ENCODE measurements at places on chromosomes 1 and 21.
A peak's percentile ranks its signal among the peaks of the same experiment; 100 is the strongest.

GRCh38 chr1:204278251-204278650, 64.5 kb upstream of the GOLT1A start:
- peak; percentile 58 for DNase-seq

GRCh38 chr1:13548281-13548680, 34.5 kb upstream of the LRRC38 start:
- no peak for DNase-seq

DNA sequence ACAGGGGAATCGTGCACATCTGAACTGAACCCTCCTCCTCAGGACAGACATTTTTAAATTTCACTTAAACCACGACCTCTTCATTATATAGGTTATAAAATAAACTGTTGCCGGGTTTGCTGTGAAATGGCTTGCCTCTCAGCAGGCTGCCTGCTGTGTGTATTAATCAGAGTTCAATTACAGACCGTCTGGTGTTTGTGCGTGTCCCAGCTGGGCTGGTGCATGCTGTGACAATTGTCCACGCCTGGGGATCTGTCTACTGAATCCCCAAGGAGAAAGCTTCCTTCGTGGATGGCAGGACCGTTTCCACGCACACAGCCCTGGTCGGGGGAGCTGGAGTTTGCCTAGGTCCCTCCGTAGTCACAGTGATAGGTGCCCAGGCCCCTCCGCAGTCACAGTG, 13.4 kb upstream of the AGPAT3 start:
- no peak for DNase-seq

DNA sequence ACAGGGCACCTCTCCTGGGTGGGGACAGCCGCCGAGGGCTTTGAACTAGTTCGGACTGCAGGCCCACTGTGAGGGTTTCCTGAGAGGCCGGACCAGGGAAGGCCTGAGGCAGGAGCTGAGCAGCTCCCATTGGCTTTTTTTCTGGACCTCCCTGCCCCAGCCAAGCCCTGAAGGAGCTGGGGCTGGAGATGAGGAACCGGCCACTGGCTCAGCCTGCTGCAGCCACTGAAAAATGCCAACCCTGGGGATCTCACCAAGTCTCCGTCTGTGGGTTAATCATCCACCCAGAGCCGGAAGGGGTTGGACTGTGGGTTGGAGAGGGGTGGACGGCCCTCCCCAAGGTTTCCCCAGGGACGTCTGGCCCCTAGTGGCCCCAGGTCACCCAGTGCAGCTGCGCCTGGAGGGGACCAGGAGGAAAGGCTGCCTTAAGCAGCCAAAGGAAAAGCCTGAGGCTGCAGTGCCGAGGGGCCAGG, 2.5 kb downstream of the VWA1 start:
- DNase-seq, result no peak

- DNase-seq, result no peak
These were observed 148.5 kb upstream of the TNR start for GRCh38 chr1:175891783-175892309.

DNA sequence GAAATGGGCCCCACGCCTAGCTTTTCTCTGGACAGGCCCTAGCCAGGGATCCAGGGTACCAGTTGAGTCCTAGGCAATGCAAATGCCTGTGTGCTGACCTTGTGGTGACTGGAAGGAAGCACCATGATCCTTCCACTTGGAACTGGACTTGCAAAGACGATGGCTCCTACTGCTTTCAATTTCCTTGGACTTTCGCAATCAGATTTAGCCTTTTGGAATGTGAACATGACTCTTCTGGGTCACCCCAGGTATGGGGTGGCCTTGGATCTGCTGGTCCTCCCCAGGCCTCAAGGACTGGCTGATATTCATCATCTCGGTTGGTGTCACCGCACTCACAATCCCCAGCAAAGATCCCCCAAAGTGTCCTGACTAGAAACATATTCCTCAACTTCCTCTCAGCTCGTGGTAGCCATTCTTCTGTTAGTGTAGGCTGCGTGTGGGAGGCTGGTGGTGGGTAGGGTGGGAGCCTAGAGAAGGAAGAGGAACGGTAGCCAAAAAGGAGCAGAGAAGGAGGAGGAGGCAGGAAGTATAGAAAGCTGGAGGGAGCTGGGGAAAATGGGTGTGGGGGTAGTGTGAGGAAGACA, 130.5 kb downstream of the PPIAL4G start:
- no peak for DNase-seq
